ENCODE measurements at places on chromosomes 7 and 10. TPM values are rescaled to one million over a fixed set of nuclear protein-coding genes. Genes with fewer than 3 reads are reported as not detected.

- no peak for DNase-seq
These were observed 79.6 kb downstream of the PRTFDC1 start for GRCh38 chr10:24872790-24873182.

GRCh38 chr10:79184145-79184625 is 115.4 kb downstream of the ZMIZ1 start:
- peak; percentile 60 for DNase-seq

DNA sequence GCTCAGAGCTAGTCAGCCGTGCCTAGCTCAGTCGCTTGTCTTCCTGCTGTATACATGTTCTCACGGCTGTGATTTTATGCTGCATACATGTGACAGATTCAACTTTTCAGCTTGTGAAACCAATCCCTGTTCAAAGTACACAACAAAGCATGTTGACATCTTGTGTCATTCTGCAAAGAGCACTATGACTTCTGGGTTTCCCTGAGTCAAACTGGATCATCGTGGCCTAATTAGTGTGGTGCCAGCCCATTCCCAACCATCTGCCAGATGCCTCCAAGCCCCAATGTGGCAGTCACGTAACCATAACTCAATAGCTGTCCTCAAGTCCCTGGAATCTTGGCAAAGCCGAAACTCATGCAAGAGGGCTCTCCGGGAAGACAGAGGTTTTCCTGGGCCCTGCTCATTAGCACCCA is 144.8 kb downstream of the MYOF start:
- no peak for DNase-seq

The HOXA11 gene
- total RNA-seq = not detected

Data from H9 (cell line).